ENCODE measurements at places on chromosomes 7 and 10.

GRCh38 chr7:149689291-149689721 is 84.1 kb downstream of the ZNF467 start:
- no peak for DNase-seq

- DNase-seq: no peak
These were observed 5.6 kb upstream of the VWA2 start for GRCh38 chr10:114233482-114233881.

DNA sequence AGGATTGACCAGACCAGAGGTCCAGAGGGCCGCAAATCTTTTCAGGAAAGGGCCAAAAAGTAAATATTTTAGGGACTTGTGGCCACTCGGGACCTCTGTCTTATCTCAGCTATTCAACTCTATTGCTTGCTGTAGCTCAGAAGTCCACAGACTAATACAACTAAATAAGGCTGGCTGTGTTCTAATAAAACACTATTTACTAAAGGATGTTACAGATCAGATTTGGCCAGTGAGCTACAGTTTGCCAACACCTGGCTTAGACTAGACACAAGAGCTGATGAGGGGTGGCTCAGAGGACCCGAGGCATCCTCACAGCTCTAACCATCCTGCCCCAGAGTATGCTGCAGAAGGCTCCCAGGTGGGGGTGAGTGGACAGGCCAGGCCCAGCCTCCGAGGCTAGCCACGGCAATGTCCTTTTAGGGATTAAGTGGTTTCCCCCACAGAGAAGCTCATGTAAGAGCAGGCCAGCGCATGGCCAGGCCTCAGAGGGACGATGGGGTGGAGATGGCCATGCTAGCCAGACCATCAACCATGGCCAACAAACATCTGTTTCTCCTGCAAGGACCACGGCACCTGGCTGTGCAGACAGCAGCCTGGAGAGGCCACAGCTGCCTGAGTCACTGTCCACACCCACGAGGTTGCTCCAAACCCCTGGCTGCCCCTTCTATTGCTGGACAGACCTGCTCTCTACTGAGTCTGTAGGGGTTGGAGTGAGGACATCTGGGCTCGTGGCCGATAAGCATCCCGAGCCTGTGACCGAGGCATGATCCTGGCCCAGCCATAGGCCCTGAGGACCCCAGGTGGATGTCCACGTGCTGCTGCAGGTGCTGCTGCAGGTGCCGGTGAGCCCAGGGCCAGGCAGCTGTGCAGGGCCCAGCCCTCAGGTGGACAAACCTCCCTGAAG is 76.5 kb downstream of the AFAP1L2 start:
- no peak for DNase-seq

DNA sequence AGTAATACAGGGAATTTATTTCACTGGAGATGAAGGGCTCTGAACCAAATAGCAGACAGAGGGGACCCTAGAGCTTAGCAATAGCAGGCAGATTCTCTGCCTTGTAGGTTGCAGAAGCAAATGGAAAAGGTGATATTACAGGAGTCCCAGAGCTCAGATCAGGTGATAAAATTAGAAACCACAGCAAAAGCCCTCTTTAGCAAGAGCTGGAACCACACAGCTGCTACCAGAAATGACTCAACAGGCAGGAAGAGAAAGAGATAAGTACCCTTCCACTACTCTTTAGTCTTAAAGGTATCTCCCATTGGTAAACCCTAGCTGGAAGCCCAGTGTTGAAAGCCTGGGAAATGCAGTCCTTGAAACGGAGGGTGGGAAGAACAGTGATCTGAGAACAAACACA is 535.6 kb upstream of the GHITM start:
- DNase-seq: no peak

DNA sequence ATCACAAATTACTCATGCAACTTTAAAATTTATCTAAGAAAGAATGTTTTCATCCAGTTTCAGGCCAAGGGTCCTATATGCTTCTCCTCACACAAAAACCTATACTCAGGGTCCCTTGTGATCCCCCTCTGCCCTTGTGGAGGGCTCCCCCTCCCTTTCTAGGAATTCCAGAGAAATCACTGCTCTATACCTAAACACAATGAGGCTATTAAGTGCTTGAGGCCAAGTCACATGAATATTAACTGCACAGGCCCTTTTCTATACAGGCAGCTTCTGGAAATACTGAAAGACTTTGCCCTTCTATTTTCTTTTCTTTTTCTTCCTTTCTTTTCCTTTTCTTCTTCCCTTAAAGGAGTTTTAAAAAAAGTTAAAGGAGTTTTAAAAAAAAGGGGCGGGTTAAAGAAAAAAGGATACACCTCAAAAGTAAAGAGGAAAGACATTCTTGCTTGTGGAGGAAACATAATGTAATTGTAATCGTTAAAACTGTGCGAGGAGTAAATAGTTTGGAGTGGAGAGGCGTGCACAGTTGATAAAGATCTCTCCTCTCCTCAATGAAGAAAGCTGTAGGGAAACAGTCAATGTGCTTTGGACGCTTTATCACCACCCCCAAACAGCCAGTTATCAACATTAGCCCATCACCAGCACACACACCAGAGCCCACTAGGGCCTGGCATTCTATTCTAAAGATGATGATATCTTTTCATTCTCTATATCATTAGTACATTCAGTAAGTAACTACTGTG is 16.4 kb downstream of the GRB10 start:
- no peak for DNase-seq

DNA sequence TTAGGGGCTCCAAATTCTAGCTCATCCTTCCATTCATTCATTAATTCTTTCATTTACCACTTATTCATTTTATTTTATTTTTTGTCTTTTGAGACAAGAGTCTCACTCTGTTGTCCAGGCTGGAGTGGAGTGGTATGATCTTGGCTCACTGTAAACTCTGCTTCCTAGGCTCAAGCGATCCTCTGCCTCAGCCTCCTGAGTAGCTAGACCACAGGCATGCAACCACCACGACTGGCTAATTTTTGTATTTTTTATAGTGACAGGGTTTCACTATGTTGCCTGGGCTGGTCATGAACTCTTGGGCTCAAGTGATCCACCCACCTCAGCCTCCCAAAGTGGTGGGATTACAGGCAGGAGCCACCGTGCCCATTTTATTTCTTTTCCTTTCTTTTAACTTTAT is 31.6 kb downstream of the FGF8 start:
- DNase-seq: no peak

DNA sequence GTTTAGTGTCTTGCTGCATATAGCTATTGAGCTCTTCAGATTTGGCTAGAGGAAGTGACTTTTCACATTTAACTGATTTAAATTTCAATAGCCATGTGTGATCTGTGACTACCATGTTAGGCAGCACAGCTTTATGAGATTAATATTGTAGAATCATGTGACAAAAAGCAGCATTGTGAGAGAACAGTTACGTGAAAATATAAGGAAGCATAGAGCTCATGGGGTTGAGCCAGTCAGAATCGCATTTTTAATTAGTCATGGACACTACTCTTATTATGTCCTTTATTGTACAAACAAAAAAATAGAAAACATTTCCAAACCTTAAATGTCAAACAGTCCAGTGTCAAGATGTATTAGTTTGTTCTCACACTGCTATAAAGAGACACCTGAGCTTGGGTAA is 48.0 kb downstream of the MTURN start:
- no peak for DNase-seq

- no peak for DNase-seq
These were observed 159.9 kb downstream of the ZNF365 start for GRCh38 chr10:62534031-62534430.

- no peak for DNase-seq
These were observed 343.0 kb downstream of the GLRX3 start for GRCh38 chr10:130479146-130479545.

- DNase-seq: no peak
These were observed 218.0 kb upstream of the ZNF32 start for GRCh38 chr10:43866712-43867111.

DNA sequence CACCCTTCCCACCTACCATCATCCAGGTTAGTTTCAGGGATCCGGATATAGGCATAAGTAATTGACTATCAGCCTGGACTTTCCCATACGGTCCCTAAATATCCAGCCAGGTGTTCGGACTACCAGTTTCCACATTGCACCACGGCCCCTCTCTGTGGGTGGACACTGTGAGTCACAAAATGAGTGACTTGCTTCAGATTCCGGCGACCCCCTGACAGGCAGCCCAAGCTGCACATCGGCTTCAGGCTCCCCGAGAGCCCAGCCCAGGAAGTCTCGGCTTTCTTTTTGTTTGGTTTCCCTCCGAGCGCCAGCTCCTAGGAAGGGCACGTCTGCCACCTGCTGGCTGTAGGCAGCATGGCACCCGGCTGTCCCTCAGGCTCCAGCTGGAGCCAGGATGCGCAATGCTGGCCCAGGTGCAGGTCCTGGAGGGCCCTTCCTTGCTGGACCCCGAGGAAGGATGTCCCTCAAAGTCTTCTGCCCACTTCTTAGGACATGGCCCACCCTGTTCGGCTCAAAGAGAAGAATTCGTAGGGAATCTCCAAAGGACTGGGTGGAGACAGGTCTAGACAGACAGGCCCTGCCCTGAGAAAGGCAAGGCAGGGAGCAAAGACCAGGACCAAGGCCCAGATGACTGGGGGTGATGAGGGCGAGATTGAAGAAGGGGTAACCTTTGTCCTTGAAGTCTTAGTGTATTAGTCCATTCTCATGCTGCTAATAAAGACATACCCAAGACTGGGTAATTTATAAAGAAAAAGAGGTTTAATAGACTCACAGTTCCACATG is 10.6 kb downstream of the HABP2 start:
- DNase-seq: peak; percentile 54

DNA sequence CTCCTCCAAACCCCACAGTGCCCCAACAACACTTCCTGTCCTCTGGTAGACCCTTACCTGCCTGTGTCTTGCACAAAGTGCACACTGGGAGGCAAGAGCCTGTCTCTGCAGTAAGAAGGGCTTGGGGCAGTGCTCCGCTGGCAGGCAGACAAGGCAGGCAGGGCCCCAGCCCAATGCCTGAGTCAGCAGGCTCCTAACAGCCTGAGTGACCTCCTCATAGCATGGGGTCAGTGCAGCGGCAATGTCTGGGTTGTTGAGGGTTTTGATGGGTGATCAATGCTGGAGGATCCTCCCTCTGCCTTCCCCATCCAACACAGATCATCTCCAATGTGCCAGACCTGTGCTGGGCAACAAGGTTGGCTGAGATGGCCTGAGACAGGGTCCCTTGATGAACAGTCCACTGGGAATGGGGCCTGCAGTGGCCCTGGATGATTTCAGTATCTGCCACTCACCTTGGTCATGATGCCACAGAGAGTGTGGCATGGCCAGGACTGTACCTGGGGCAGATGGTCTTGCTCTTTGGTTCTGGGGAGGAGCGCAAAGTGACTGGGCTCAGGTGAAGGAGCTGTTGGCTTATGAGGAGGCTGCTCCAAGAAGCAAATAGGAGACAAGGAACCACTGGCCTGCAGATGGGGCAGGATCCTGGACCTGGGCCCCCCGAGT is 55.6 kb upstream of the CAMK2B start:
- no peak for DNase-seq

DNA sequence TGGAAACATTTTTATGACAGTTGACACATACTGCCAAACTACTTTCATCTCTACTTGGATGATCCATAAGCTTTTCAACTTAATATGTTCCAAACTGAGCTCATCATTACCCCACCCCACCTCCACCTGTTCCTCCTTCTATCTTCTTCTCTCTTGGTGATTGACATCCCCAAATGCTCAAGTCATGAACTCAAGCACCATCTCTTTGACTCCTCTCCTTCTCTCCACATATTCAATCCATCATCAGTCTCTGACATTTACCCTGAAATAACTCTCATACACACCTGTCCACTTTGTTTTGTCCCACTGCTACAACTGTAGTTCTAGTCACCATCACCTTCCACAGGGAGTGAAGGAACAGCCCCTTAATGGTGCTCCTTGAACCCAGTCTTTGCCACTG is 43.3 kb downstream of the SGCE start:
- no peak for DNase-seq

DNA sequence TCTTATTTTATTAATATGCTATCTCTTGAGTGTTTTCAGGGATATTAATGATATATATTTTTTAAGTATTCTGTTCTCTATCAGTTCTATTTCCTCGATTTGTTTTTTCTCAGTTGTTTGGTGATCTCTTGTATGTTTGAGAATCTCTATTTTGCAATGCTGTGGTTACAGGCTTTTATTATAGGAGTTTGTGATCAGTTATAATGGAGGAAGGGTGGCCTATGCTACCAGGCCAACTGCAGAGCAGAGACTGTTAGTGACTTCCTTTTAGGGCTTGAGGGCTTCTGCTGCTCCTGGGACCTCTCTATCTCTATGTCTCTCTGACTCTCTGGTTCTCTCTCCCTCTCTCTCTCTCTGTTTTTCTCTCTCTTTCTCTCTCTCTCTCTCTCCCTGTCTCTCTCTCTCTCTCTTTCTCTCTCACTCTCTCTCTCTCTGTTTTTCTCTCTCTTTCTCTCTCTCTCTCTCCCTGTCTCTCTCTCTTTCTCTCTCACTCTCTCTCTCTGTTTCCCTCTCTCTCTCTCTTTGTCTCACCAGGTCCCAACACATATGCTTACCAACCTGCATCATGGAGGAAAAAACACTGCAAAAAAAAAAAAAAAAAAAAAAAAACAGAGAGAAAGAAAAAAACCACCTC is 69.4 kb upstream of the CAV2 start:
- DNase-seq: no peak

DNA sequence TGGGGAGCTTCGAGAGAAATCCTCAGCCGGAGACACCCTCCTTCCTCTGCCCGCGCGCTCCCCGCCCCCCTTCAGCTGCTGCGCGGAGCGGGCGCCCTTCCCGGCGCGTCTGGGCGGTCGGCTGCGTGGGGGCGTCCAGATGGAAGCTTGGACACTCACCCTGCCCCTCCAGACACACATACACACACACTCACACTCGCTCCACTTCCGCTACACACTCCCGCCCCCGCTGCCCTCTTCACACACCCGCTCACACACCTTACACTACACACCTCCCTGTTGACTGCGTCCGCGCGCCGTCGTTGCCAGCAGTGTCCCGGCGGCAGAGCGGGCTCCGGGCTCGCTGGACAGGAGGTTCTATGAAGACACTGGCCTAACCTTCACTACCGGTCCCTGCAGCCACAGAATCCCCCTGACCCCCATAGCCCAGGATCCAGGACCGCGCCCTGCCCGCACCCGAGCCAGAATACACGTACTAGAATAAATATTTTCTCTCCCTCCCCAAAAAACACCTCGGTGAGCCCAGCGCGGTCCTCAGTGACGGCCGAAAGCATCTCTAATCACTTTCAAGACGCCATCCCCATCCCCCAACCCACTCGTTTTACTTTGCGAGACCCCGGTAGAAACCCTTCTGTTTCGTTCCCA is 1.1 kb upstream of the EGR2 start:
- peak; percentile 54 for DNase-seq

- DNase-seq: no peak
These were observed 2.6 kb upstream of the ZNF503 start for GRCh38 chr10:75403939-75404814.
